ENCODE measurements at places on chromosomes 6 and 20. TPM values are rescaled to one million over a fixed set of nuclear protein-coding genes. Genes with fewer than 3 reads are reported as not detected.

- DNase-seq: no peak
- H3K27me3 ChIP-seq: peaks cover 12% of the 10 kb centered on the region
- H3K27ac ChIP-seq: no peak overlapping the region
- peaks cover 2% of the 10 kb centered on the region for H3K4me1 ChIP-seq
These were observed 29.2 kb downstream of the SLC22A23 start for GRCh38 chr6:3427687-3428085.

DNA sequence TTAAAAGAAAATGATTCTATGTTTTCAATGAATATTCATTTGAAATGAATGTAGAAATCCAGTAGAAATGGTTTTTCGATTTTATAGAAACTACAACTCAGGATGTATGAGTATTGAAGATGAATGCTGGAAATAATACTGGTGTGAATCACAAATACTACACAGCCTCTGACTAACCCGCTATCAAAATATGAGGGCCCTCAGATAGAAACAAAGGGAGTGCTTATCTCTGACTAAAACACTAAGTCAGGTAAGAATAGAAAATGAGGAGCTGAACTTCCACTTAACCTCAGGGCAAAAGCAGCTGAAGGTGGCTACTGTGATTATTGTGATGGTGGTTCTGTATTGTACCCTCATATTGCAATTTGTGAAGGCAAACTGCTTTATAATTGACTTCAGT is 220.9 kb upstream of the RNF217 start:
- no peaks in the 10 kb centered on the region for H3K27me3 ChIP-seq
- no peak overlapping the region for H3K4me3 ChIP-seq
- H3K36me3 ChIP-seq: no peaks in the 10 kb centered on the region
- H3K4me1 ChIP-seq: peaks cover 3% of the 10 kb centered on the region
- no peak overlapping the region for H3K27ac ChIP-seq
- DNase-seq: no peak

DNA sequence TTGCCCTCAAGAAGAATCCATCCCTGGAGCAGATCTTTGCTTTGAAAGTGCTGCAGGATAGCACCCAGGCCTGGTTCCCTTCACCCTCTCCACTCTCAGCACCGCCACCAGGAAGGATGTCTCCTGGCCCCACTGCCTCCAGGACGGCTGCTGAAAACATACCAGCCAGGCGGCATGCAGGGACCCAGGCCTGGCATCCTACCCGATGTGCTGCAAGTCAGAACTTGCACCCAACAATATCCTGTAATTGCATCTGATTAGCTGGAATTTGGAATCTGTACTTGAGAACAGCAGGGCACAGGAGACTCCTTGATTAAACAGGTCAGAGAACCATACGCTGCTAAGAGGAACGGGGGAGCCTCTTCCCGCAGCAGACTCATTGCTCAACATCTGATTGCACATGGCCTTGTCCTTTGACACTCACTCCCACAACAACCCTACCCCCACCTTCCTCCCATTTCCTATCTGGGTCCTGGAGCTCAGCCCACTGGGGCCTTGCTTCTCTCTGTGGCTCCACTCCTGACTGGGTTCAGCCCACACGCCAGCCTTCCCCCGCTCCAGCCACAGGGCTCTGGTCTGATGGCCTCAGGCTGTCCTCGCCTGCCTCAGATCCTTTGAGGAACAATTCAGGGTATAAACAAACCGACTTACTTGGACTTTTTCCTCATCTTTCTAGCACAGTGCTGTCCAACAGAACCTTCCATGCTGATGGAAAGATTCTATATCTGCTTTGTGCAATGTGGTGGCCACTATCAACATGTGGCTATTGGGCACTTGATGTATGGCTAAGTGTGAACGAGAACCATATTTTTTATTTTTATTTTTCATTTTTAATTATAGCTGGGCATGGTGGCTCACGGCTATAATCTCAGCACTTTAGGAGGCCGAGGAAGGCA is 78.0 kb downstream of the FGD2 start:
- H3K27me3 ChIP-seq: no peaks in the 10 kb centered on the region
- DNase-seq: no peak
- H3K27ac ChIP-seq: no peak overlapping the region
- H3K4me3 ChIP-seq: no peak overlapping the region
- H3K4me1 ChIP-seq: no peaks in the 10 kb centered on the region

GRCh38 chr6:73742433-73742832 is 46.4 kb downstream of the CD109 start:
- no peak for DNase-seq
- no peak overlapping the region for H3K27ac ChIP-seq
- H3K4me3 ChIP-seq: no peak overlapping the region
- H3K4me1 ChIP-seq: no peaks in the 10 kb centered on the region

- no peak for DNase-seq
- no peak overlapping the region for H3K27ac ChIP-seq
- peaks cover 2% of the 10 kb centered on the region for H3K36me3 ChIP-seq
- no peak overlapping the region for H3K4me3 ChIP-seq
These were observed 27.9 kb downstream of the ZNF334 start for GRCh38 chr20:46485431-46485830.

- no peaks in the 10 kb centered on the region for H3K27me3 ChIP-seq
- peak overlapping the region; percentile 15 for H3K27ac ChIP-seq
- DNase-seq: peak; percentile 61
- H3K4me3 ChIP-seq: peak overlapping the region; percentile 67
These were observed 128.5 kb upstream of the CDYL start for GRCh38 chr6:4647414-4648365.

DNA sequence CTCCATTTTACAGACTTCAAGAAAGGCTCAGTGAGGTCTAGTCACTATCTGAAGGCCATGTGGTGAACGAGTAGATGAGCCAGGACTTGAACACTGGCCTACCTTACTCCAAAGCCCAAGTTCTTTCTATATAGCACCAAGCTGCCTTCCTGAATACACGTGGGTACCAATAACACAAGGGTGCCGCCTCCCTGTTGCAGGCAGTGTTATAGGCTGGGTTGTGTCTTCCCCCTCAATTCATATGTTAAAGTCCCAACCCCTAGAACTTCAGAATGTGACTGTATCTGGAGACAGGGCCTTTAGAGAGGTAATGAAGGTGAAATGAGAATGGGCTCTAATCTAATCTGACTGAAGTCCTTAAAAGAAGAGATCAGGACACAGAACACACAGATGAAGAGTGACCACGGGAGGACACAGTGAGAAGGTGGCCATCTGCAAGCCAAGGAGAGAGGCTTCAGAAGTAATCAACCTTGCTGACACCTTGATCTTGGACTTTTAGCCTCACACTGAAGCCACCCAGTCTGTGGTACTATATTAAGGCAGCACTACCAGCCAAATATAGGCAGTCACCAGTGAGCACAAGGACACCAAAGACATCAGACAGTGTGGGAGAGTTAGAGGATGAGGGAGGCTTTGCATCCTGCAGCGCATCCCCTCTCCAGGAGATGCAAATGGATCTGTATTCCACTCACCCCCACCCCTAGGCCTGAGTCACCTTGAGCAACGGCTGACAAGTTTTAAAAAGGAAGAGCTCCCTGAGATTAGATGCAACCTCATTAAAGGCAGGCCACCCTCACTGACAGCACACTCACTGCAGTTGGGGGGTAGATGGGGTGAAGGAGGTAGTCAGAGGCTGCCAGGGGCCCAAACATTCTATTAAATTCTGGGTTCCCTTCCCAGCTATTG is 40.9 kb upstream of the LYRM2 start:
- H3K27me3 ChIP-seq: no peaks in the 10 kb centered on the region
- H3K4me1 ChIP-seq: no peaks in the 10 kb centered on the region
- no peak overlapping the region for H3K4me3 ChIP-seq
- H3K36me3 ChIP-seq: peaks cover 12% of the 10 kb centered on the region
- no peak for DNase-seq

- DNase-seq: no peak
- peaks cover 1% of the 10 kb centered on the region for H3K36me3 ChIP-seq
- no peak overlapping the region for H3K27ac ChIP-seq
- no peaks in the 10 kb centered on the region for H3K27me3 ChIP-seq
- no peaks in the 10 kb centered on the region for H3K4me1 ChIP-seq
- H3K4me3 ChIP-seq: no peak overlapping the region
These were observed 796.5 kb downstream of the PRIM2 start for GRCh38 chr6:58113960-58114359.

DNA sequence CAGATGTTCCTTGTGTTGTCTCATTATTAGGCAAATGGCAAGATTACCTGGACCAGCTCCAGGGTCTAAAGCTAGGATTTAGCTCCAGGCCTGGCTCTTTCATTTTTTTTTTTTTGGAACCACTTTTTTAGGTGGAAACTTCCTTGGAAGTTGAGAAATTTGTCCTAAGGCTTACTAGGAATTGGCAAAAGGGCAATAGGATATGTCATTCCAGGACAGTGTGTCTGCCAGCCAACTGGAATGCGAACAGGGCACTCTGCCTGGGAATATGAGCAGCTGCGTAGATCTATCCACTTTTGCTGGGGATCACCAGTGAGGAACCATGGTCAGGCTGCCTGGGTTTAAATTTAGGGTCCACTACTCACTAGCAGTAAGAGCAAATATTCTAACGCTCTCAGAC is 304.0 kb downstream of the TSHZ2 start:
- H3K36me3 ChIP-seq: no peaks in the 10 kb centered on the region
- H3K4me3 ChIP-seq: no peak overlapping the region
- no peaks in the 10 kb centered on the region for H3K27me3 ChIP-seq
- DNase-seq: no peak

DNA sequence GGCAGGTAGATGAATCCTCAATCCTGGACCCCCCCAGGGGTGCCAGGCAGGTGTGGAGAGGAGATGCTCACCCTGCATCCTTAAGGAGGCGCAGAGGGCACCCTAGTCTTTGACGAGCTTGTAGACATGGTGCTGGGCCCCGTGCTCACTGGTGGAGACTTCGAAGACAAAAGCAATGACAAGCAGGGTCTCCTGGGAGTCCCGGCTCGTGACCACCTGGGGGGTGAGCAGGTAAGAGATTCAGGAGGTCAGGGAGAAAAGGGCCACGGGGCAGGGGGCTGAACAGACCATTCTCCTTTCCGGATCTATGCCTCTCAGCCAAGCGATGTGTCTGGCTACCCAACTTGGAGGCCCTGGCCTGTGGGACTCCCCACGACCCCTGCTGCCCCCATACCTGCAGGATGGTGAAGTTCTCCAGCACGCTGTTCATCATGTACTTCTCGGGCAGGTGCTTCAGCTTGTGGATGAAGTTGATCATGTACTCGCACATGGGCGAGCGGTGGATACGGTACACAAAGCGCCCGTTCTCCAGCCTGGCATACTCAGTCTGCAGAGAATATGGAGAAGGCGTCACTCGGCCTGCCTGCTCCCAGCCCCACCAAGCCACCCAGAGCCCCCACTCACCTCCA is 6.9 kb downstream of the RPL10A start:
- no peak overlapping the region for H3K4me3 ChIP-seq
- no peak for DNase-seq
- H3K4me1 ChIP-seq: peaks cover 14% of the 10 kb centered on the region
- H3K36me3 ChIP-seq: peaks cover 15% of the 10 kb centered on the region

- no peak overlapping the region for H3K4me3 ChIP-seq
- H3K27ac ChIP-seq: no peak overlapping the region
- no peak for DNase-seq
- H3K36me3 ChIP-seq: peaks cover 1% of the 10 kb centered on the region
These were observed 9.7 kb downstream of the HECA start for GRCh38 chr6:139144490-139145085.

The SIRPG gene
- total RNA-seq: not detected

The MYBL2 gene
- 44.4 TPM for total RNA-seq

The STX16 gene
- total RNA-seq: 78.8 TPM

The CLIC5 gene
- 28.4 TPM for total RNA-seq
